NCI-H2029 (cell line): ENCODE measurements at places on chromosomes 16 and 17.
A peak's percentile ranks its signal among the peaks of the same experiment; 100 is the strongest.

- DNase-seq = no peak
Observed at GRCh38 chr16:87420026-87421002, 28.2 kb downstream of the MAP1LC3B start.

GRCh38 chr17:81923302-81924260 lies 4.0 kb downstream of the MAFG start:
- no peak for DNase-seq

- DNase-seq = no peak
Observed at GRCh38 chr16:8967132-8967821, 3.6 kb upstream of the USP7 start.

- DNase-seq = no peak
Observed at GRCh38 chr17:65365169-65365568, 196.3 kb downstream of the AXIN2 start.

GRCh38 chr17:521561-522325 lies 169.1 kb upstream of the RPH3AL start:
- DNase-seq = no peak

DNA sequence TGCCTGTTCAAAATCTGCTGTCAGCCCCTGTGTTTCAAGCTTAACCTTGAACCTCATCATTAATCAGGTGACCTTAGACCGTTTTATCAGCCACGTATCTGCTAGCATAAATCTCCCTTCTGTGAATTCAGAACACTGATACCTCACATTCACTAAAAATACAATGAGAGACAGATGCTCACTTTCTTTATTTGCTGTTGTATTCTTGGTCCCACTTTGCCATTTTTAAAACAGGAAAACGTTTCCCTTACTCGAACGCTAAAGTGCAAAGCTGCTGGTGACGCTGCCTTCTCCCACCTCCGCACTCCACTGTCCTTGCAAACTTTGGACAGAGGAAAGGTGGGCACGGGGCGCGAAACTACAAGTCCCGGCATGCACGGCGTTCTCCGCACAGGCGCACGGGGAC lies 220 bp upstream of the ARHGAP44 start:
- DNase-seq = no peak

DNA sequence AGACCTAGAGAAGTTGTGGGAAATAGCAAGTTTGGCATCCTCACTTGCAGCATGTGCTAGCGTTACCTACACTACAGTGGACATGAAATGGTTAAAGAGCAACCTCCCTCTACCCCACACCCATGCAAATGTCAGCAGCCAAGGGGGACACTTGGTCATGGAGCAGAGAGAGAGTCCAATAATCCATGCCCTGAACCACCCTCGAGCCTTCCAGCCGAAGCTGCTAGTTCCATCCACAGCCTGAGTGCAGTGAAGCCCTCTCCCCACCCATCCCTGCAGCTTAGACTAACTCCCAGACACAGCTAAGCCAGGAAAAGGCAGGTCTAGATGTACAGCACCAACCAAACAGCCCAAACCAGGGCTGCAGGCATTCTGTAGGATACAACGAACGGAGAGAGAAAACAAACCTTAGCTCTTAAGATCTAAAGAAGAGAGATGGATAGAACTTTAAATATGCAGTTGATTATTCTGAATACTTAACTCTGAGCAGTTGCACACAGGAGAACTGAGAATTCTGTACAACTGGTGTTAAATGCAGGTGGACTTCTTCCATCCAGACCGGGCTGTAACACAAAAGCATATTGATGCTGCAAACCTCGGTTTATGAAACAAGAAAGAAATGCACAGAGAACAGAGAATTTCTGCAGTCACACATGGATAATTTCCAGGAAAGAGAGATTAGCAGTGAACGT lies 93.8 kb downstream of the SALL1 start:
- no peak for DNase-seq

DNA sequence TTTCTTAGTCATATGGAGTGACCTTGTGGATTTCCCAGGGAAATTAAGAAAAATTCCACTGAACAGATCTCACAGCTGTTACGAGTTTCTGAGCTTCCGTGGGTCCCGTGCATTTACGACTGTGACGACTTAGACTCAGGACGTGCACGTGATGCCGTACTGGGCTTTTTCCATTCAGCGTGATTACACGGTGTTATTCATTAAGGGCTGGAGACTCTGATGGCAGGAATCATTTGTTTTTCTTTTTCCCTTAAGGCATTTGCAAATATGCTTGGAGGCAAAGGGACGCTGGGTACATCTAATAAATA lies 57.2 kb downstream of the TBC1D16 start:
- DNase-seq = no peak

- peak; percentile 79 for DNase-seq
Observed at GRCh38 chr17:68378268-68379176, 78.8 kb downstream of the WIPI1 start.

DNA sequence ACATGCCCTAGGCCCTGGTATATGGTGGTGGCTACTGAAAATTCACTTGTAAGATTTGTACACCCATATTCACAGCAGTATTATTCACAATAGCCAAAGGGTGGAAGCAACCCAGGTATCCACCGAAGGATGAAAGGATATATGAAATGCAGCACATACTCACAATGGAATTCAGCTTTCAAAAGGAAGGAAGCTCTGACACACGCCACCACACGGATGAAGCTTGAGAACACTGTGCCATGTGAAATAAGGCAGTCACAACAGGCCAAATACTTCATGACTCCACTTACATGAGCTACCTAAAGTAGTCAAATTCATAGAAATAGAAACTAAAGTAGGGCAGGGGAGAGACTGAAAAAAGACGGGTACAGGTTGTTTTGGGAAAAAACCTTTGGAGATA lies 2.9 kb downstream of the XPO6 start:
- DNase-seq = no peak

DNA sequence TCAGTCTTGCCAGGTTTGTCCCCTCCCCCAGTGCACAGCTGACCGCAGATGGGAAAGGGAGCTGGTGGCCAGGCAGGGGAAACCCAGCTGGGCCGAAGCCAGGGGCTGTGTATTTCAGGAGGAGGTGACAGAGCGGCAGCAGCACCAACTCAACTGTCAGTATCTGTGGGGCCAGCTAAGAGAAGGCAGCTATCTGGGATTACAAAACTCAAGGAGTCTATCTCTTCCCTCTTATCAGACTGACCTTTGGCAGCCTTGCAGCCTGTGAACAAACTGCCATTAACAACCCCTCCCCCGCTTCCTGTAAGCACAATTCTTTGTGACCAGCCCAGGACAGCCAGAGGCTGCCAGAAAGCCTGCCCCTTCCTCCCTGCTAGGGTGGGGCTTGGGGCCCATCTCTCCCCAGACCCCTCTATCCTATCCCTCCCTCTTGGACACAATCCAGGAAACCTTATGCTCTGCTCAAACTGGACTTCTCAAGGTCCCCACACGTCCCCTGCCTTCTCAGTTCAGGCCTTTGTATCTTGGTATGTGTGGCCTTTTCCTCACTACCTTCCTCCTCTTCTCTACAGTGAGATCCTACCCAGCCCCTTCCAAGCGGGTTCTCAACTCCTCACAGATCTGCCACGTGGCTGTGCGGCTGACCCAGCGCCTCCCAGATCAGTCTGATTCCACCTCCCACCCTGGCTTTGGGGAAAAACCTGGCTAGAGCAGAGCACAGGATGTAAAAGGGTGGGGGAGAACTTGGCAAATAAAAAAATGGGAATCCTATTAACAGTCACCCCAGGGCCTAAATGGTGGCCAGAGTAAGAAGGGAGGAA lies 10.5 kb downstream of the ST3GAL2 start:
- peak; percentile 66 for DNase-seq

- no peak for DNase-seq
Observed at GRCh38 chr16:24132048-24132796, 123.9 kb upstream of the CACNG3 start.

GRCh38 chr17:77184474-77184873 lies 43.7 kb downstream of the SEC14L1 start:
- DNase-seq = no peak

DNA sequence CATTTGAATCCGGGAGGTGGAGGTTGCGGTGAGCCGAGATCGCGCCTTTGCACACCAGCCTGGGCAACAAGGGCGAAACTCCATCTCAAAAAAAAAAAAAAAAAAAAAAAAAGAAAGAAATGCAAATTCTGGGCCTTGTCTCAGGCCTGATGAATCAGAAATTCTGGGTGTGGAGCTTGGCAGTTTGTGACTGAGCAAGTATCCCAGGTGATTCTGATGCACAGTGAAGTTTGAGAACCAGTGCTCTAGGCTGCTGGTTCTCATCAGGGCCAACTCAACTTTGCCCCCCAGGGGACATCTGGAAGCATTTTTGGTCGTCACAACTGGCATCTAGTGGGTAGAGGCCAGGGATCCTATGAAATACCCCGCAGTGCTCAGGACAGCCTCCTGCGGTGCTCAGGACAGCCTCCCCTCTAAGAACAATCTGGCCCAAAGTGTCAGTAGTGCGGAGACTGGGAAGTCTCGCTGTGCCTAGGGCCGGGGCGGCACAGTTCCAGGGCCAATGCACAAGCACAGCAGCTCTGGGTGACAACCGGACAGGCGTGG lies 55.9 kb downstream of the SDK2 start:
- DNase-seq = no peak

DNA sequence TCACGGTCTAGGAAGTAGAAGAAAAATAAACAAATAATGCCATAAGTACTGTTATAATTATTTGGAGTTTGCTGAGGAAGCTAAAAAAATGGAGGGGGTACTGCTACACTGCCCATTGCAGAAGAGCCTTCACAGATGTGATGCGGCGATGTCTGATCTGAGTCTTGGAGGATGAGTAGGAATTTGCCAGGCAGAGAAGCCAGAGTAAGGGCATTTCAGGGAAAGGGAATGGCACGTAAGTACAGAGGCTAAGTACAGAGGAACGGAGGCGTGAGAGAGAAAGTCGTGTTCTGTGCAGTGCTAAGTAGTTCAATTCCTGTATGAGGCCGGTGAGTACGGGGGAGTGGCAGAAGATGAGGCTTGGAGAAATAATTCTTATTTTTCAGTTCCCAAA lies 741 bp upstream of the GRB2 start:
- no peak for DNase-seq

GRCh38 chr17:56320443-56320842 lies 167.2 kb downstream of the ANKFN1 start:
- no peak for DNase-seq

DNA sequence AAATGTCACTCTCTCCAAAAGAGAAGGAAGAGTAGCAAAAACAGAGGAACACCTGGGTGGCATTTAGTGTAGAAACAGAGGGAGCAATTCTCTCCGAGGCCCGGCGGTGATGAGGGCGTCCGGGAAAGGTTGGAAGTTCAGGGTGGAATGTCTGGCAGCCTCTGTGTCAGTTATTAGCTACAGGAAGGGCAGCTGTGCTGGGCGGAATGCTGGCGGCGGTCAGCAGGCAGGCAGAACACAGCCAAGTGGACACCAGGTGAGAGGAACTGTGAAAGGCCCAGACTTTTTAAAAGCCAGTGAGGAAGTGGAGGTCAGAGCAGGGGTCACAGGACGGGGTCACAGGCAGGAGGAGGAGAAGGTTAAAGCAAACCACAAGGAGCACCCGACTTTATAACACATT lies 238.1 kb downstream of the NTN1 start:
- no peak for DNase-seq

- DNase-seq = no peak
Observed at GRCh38 chr16:52439171-52439701, 107.7 kb downstream of the TOX3 start.

GRCh38 chr17:2157081-2157480 lies 102.2 kb downstream of the HIC1 start:
- no peak for DNase-seq

- no peak for DNase-seq
Observed at GRCh38 chr16:89149386-89149785, 22.2 kb upstream of the CDH15 start.

- DNase-seq = no peak
Observed at GRCh38 chr16:7964744-7965143, 625.6 kb downstream of the TMEM114 start.

DNA sequence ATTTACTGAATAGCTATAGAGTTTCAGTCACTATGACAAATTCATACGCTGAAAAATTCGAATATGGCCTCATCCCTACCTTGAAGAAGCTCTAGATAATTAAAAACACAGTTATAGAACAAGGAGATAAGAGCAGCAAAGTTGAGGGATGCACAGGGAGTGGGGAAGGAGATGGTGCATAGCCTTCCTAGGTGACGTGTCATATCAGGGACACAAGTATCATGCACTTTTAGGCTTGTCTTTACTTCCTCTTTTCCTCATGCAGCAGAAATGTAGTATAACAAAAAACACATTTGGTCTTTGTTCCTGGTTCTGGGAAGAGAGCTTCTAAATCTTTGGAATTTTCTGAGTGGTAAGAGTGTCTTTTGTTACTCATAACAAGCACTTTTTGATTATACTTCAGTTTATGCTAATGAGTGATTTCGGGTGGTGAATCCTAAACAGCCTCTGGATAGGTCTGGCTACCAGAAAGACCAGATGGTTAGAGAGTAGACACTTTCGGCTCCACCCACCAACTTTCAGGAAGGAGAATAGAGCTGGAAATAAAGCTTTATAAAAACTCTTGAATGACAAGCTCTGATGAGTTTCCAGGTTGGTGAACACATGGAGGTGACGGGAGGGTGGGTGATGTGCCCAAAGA lies 341.4 kb downstream of the UTP18 start:
- DNase-seq = no peak

DNA sequence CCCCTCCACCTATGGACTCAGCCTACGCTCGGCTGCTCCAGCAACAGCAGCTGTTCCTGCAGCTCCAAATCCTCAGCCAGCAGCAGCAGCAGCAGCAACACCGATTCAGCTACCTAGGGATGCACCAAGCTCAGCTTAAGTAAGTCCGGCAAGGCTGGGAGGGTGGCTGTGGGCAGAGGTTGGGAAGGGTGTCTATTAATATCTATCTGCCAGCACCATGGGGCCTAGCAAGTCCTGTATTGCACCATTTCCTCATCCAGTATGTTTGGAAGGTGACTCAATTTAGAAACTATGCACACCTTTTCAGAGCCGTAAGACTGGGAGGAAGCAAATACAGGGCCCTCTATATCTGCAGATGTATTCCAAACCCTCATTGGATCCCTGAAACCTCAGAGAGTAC lies 45.0 kb upstream of the ARHGAP44 start:
- DNase-seq = no peak

GRCh38 chr17:62781831-62782251 lies 26.3 kb downstream of the MARCHF10 start:
- no peak for DNase-seq

- DNase-seq = no peak
Observed at GRCh38 chr17:43548689-43549379, 2.7 kb upstream of the ETV4 start.

DNA sequence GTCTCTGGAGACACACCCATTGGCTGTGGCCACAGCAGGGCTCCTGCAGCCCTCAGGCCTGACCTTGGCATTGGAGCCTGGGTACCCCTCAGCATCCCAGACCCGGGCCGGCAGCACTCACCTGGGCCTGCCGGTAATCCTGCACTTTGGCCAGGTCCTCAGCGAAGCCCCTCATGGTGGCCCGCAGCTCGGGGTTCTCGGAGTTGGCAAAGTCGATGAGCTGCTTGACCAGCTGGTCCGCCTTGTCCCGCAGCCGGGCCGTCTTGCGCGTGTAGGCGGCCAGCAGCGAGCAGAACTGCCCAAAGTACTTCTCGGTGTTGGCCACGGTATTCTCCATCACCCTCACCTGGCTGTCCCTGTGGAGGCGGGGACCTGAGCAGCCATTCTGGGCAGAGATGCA lies 2.2 kb downstream of the CIBAR2 start:
- no peak for DNase-seq
